Temporal lobe (tissue), 4 donors: ENCODE measurements at places on chromosomes 3 and 15. TPM values are rescaled to one million over a fixed set of nuclear protein-coding genes. Genes with fewer than 3 reads are reported as not detected.

EXD1 gene
- total RNA-seq, result 0.25 TPM

NR1I2 gene
- total RNA-seq, result 0.74 TPM

DISP2 gene
- total RNA-seq, result 20.9 TPM

BFSP2 gene
- 0.25 TPM for total RNA-seq

FEZF2 gene
- 15.2 TPM for total RNA-seq

HYAL2 gene
- total RNA-seq, result 24.3 TPM

NOX5 gene
- not detected for total RNA-seq

SLC9C1 gene
- total RNA-seq, result 0.25 TPM

CD200 gene
- total RNA-seq, result 46.2 TPM

GXYLT2 gene
- 4.7 TPM for total RNA-seq

LDHAL6B gene
- total RNA-seq, result not detected

FNDC3B gene
- total RNA-seq, result 11.1 TPM

QARS1 gene
- 107 TPM for total RNA-seq

CCDC54 gene
- total RNA-seq, result 0.25 TPM

GOLGA6B gene
- not detected for total RNA-seq

GRK7 gene
- 0.25 TPM for total RNA-seq

GOLGA8G gene
- not detected for total RNA-seq
